ENCODE measurements at places on chromosomes 2 and 18.

DNA sequence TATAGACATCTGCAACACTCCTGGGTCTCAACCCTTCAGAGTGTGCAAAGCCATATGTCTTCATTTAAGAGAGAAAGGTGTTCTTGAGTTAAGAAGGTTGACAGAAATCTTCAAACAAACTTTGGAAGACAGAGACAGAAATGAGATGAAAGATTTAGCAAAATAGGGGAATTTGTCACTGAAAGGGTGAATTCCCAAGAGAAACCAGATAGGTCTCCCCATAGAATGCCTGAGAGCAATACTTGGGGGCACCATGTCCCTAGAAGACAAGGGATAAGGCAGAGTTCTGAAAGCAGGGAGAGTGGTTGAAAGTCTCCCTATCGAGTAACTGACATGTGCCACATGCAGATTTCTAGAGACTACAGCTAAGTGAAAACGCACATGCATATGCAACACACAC lies 50.0 kb downstream of the AP1S3 start:
- no peak for DNase-seq

DNA sequence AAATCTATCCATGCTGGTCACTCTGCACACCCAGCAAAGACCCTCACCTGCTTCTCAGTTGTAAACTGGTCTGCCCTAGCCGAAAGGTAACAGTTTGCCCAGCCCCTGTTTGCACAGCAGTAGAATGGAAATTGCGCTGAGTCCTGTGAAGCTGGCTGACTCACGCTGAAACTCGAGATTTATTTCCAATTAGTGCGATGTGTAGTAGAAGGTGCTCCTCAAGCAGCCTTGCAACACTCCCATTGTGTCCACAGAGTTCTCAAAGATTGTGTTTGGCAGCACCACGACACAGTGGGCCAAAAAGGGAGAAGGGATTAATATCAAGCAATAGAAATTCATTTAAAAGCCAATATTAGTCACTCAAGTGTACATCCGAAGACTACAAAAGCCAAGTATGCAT lies 21.7 kb upstream of the APCDD1 start:
- no peak for DNase-seq

GRCh38 chr2:10883066-10883465 lies 28.7 kb upstream of the KCNF1 start:
- no peak for DNase-seq

GRCh38 chr18:5997361-5997760 lies 102.0 kb upstream of the TMEM200C start:
- DNase-seq = no peak

- DNase-seq = no peak
Observed at GRCh38 chr18:30132959-30133358, 909.6 kb downstream of the DSC3 start.

GRCh38 chr18:56436651-56437050 lies 201.7 kb downstream of the TXNL1 start:
- DNase-seq = no peak

GRCh38 chr2:43609290-43609918 lies 13.6 kb upstream of the THADA start:
- DNase-seq = peak; percentile 54

DNA sequence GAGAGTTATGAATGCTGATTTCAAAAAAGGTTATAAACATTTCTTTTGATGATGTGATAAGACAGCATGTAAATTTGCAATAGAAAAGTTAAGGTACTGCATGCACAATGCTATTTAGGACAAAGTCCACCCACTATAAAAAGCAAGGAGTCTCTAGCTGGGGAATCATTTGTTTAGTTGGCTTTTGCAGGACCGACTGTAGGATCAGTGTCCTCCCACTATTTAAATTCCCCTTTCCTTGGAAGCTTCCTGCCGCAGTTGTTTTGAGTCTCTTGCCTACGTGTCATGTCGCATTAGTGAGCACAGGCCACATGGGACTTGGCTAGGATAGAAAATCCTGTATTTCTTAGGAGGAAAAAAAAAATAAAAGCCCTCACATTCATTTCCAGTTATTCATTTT lies 13.1 kb downstream of the QPCT start:
- no peak for DNase-seq

DNA sequence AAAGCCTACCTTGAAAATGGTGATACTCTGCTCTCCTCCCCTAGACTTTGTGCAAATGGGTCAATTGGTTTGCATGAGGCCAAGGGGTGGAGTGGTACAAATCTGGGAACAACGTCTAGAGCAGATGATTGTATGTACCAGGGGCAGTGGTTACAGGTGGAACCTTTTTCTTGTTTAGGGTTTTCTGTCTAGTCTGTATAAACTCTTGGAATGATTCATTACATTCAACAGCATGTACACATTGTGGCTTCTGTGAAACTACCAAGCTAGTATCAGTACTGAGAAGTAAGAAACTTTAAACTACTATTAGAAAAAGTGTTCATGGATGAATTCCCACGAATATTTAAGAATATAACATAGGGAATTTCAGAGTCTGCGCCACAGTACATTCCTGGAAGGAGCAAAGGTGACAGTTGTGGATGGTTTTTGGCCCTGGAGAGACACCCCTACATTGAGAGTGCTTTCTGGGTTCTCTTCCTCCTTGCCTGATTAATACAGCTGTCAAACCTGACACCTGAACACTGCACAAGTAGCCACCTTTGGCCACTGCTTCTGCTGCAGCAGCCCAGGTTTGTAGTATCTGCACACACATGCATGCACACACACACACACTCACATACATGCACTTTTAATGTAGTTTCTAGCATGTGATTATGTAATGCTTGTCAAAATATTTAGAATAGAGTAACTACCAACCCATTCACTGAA lies 30.0 kb downstream of the CFAP221 start:
- DNase-seq = no peak

GRCh38 chr2:20758997-20759396 lies 63.9 kb downstream of the LDAH start:
- no peak for DNase-seq

DNA sequence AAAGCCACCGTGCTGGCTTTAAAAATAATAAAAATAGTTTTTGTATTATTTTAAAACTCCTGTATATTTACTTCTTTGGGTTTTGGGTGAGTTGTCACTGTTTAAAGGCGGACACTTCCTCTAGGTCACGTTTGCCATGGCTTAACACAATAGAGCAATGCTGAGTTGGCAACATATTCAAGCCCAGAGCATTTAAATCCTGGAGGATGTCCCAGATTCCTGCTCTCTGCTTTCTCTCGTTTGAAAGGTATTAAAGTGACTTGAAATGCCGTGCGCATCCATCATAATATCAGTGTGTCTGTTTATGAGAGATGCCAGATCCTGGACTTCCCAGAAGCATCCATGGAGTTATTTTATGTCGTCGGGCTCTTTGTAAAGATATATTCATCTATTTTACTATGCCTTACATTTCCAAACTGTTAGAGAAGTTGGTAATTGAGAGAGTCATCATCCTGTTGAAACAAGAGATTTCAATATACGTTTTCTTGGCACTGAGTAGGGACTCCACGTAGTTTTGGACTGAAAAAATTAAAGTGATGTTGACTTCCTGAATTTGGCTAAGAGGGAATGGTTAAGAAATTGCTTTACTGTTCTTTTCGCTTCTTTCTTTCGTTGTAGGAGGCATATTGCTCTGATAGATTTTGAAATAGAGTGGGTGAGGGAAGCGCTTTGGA lies 150.6 kb downstream of the ZNF236 start:
- no peak for DNase-seq

DNA sequence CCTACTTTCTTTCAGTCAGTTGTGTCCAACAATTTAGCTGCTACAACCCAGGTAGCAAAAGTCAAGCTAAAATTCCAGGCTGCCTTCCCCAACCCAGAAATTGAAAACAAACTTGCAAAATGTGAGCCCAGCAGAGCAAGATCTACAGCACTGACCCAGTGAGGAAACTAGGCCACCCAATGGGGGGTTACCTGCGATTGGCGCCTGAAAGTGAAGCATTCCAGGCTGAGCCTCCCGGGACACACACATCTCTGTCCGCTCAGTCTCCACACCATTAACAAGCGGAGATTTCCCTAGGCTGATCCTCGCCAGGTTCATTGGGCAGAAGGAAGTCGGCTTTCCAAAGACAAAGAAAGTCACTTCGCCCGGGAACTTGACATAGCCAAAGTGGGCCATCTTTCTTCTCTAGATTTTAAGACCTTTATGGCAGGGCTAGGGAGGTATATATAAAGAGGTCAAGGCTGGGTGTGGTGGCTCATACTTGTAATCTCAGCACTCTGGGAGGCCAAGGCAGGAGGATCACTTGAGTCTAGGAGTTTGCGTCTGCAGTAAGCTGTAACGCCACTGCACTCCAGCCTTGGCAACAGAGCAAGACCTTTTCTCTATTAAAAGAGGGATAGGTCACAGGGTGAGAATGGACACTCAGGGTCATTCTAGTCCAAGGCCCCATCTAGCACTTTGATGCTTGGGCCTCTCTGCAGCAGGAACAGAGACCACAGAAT lies 53.6 kb downstream of the TTC32 start:
- DNase-seq = no peak

GRCh38 chr18:50203801-50204604 lies 9.1 kb upstream of the MYO5B start:
- no peak for DNase-seq

DNA sequence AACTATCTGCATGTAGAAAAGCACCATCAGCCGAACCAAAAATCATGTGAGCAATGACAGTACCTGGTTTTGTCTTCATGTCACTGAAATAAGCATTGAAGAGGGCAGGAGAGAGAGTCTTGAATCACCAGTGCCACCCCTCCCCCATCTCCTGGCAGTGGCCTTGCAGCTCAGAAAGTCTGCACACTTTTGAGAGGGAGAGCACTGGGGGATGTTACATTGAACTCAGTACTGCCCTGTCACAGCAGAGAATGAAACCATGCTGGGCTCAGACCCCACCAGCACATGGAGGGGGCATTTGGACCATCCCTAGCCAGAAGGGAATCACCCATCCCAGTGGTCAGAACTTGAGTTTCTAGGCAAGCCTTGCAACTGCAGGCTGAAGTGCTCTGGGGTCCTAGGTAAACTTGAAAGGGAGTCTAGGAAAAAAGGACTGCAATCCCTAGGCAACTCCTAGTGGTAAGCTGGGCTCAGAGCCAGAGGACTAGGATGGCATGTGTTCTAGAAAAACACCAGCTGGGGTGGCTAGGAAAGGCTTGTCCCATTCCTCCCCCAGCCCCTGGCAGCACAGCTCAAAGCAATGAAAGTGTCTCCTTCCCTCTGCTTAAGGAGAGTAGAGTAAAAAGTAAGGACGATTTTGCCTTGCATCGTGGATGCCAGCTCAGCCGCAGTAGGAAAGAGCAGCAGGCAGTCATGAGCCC lies 259.9 kb upstream of the MYT1L start:
- DNase-seq = no peak

DNA sequence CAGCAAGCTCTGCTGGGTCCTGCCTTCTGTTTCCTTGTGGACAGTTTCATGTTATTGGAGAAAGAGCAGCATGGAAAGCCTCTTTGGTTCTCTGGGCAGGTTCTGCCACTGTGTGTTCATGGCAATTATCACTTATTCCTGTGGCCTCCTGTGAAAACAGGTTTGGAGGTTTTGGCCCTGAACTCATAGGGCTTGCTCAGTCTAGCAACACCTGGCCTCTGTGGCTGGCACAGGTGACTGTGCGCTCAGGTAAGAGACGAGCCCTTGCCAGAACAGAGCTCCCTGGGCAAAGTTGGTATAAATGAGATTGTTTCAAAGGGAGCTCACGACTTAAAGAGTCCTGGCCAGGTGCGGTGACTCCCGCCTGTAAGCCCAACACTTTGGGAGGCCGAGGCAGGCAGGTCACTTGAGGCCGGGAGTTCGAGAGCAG lies 5.7 kb downstream of the CEP68 start:
- DNase-seq = no peak

DNA sequence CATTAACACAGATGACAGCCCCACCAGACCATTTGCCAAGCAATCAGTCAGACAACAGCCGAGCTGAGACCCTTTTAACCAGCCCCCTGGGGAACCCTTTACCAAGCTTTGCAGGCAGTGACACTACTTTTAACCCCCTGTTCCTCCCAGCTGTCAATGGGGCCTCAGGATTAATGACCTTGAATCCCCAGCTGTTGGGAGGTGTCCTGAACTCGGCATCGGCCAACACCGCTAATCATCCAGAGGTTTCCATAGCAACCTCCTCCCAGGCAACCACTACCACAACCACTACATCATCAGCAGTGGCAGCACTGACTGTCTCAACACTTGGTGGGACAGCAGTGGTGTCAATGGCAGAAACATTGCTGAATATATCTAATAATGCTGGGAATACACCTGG lies 160.9 kb upstream of the EPC2 start:
- no peak for DNase-seq

GRCh38 chr2:27155069-27155520 lies 6.3 kb downstream of the TCF23 start:
- DNase-seq = no peak

DNA sequence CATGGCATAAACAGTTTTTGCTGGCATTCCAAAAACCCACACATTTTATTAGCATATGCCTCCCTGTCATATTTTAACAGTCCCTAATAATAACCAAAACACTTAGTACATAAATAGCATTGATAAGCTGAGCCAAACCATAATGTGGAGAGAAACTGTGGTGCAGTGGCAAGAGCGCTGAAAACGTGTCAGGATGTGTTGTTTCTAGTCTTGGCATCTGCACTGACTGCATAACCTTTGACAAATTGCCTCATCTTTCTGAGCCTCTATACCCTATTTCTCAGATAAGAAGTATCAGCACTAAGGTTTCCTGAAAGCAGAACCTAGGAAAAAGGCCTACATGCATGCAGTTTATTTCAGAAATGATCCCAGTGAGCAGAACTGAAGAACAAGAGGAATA lies 41.4 kb downstream of the RAD51AP2 start:
- DNase-seq = no peak

DNA sequence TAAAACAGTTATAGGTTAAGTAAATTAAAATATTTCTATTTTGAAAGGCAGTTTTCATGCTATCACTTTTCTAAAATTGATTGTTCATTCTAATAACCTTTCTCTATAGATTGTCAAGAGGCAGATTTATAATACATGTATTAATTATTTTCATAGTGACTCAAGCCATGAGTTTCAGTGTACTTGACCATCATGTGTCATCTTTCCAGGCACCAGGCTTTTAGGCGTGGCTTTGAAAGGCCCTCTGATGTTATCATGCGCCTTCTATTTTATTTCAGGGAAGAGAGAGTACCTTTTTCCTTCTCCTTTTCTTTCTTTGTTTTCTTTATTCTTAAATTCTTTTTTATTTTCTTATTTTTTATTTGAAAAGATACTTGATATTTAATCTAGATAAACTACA lies 128.3 kb upstream of the ETAA1 start:
- DNase-seq = no peak

DNA sequence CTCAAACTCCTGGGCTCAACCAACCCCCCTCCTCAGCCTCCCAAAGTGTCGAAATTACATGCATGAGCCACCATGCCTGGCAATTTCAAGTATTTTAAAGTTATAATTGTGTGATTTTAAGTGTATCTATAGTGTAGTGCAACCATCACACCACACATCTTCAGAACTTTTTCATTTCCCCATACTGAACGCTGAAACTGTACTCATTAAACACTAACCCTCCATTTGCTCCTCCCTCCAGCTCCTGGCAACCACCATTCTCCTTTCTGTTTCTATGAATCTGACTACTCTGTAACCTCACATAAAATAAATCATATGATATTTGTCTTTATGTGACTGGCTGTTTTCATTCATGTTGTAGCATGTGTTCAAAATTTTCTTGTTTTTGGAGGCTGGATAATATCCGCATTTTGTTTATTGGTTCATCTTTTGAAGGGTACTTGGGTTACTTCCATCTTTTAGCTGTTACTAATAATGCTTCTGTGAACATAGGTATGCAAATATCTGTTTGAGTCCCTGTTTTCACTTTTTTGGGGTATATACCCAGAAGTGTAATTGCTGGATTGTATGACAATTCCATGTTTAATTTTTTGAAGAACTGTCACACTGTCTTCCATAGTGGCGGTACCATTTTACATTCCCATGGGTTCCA lies 188.2 kb downstream of the PLCL1 start:
- no peak for DNase-seq
